Right lobe of liver (tissue), 6 donors: ENCODE measurements at places on chromosomes 3 and 15. TPM values are rescaled to one million over a fixed set of nuclear protein-coding genes. Genes with fewer than 3 reads are reported as not detected.
A peak's percentile ranks its signal among the peaks of the same experiment; 100 is the strongest.

DNA sequence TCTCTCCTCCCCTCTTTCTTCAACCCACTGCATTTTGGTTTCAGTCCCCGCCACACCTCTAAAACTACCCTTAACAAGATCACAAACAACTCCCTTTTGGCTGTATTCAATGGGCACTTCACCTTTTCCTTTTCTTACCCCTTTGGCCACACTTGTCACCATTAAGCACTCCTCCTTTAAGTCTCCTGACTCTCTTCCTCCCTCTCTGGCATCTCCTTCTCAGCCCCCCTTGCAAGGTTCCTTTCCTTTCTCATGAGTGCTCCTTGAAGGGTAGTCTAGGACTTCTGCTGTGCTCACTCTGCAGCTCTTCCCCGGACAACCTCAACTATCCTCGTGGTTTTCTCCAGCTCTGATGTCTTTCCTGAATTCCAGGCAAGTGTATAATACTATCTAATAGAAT is 103.7 kb downstream of the RPL22L1 start:
- no peak overlapping the region for H3K4me3 ChIP-seq
- no peaks in the 10 kb centered on the region for H3K27me3 ChIP-seq
- H3K27ac ChIP-seq: peak overlapping the region; percentile 78
- no peaks in the 10 kb centered on the region for H3K4me1 ChIP-seq
- no peak for DNase-seq

The LRRC31 gene
- total RNA-seq: 1.5 TPM

DNA sequence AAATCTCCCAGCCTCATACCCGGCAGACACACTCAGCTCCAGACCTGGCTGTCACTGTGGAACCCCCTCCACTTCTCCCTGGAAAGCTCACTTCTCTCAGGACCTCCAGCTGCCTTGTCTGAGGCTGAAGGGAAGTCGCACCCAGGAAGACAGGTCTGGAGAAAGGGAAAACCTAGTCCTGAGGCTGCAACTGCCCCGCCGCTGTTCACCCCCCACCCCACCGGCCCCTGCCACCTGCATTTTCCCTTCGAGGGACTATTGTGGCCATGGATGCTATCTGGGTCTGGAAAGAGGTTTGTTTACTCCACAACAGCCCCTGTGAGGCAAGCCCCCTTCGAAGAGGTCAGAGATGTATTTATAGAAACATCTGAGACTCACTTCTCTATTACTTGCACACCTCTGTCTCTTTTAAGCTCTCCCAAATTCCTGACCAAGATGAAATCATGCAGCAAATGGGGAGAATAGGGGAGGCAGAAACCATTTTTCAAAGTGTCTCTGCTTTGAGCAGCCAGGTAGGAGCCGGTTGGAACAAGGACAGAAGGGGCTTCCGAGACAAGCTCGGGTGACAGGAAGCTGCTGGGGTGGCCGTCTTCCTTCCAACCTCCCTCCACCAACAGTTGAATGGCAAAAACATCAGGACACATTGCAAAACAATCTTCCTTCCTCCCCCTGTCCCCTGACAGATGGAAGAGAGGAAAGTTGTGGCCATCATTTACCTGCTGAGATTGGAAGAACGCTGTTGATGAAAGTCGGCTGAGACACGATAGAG is 518 bp downstream of the COLQ start:
- H3K4me3 ChIP-seq: no peak overlapping the region
- DNase-seq: no peak
- H3K36me3 ChIP-seq: no peaks in the 10 kb centered on the region
- H3K27ac ChIP-seq: no peak overlapping the region
- no peaks in the 10 kb centered on the region for H3K4me1 ChIP-seq

DNA sequence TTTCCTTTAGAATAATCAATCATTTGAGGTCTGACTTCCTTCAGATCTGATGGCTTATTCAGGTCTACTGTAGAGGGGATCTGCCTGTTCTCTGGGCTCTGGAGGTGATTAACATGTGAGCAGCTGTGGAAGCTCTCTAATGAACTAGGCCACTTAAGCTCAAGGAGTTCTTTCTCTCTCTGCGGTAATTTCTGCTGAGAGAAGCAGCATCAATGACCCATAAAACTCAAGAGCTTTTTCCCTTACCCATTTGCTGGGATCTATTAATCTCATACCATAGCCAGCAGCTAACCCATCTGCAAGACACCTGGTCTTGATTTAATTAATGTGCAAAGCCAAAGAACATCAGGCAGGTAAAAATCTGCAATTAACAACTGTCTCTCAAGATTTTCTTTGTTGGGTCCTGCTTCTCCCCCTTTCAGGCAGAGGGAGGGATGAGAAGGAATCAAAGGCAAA is 73.2 kb upstream of the DLG1 start:
- no peaks in the 10 kb centered on the region for H3K36me3 ChIP-seq
- no peak overlapping the region for H3K4me3 ChIP-seq
- no peak for DNase-seq
- peaks cover 2% of the 10 kb centered on the region for H3K4me1 ChIP-seq
- no peaks in the 10 kb centered on the region for H3K27me3 ChIP-seq
- H3K27ac ChIP-seq: no peak overlapping the region

The PDIA5 gene
- 50.9 TPM for total RNA-seq

The LRRC49 gene
- total RNA-seq: 0.79 TPM

DNA sequence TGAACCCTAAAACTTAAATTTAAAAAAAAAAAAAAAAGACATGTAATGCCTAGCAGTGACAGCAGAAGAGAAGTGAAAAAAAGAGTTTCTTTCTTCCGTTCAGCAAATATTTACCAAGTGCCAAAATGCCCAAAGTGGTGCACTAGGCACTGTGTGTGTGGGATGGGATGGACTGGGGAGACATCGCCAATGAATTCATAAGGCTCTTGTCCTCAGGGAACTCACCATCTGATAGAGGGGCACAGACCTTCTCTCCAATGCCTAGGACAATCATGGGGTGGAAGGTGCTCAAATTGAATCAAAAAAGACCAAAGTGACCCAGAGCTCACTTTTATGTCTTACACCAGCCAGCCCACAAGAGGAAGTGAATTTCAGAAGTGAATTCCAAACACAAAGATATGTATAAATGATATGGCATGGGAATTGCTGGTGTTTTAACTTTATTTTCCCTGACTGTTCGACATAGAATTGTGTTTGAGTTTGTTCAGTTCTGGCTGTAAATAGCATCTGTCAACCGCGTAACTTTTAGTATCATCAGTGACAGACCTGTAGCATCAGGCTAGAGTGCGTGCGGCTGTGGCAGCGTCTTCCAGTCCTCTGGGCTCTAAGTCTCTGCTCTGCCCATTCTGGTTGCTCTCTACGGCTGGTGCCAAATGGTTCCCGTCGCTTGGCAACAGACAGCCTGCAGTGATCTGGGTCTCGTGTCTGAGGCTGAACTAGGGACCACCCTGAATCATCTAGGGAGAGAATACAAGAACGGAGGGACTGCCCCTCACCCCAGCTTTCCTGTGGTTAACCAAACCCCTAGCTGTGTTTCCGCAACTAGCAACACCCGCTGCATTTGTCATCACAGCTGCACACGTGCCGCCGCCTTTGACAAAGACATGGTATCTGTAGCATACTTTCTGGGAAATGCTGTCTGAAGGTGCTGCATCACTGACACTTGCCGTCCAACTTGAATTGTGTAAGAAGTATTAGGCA is 154.0 kb upstream of the THBS1 start:
- DNase-seq: no peak
- no peaks in the 10 kb centered on the region for H3K27me3 ChIP-seq
- H3K4me3 ChIP-seq: no peak overlapping the region
- H3K27ac ChIP-seq: no peak overlapping the region
- no peaks in the 10 kb centered on the region for H3K36me3 ChIP-seq

The WDR49 gene
- not detected for total RNA-seq

GRCh38 chr3:194255252-194256039 is 95.7 kb downstream of the CPN2 start:
- H3K4me3 ChIP-seq: no peak overlapping the region
- H3K27ac ChIP-seq: peak overlapping the region; percentile 22
- no peaks in the 10 kb centered on the region for H3K27me3 ChIP-seq
- peaks cover 10% of the 10 kb centered on the region for H3K4me1 ChIP-seq
- DNase-seq: peak; percentile 67

The ZPLD1 gene
- 0.04 TPM for total RNA-seq

- H3K36me3 ChIP-seq: no peaks in the 10 kb centered on the region
- no peaks in the 10 kb centered on the region for H3K27me3 ChIP-seq
- H3K27ac ChIP-seq: no peak overlapping the region
- no peak for DNase-seq
- no peaks in the 10 kb centered on the region for H3K4me1 ChIP-seq
Measured at GRCh38 chr3:153621953-153622352, 459.9 kb downstream of the RAP2B start.

- H3K27me3 ChIP-seq: no peaks in the 10 kb centered on the region
- H3K36me3 ChIP-seq: no peaks in the 10 kb centered on the region
- H3K4me1 ChIP-seq: no peaks in the 10 kb centered on the region
- DNase-seq: no peak
Measured at GRCh38 chr15:86608461-86609205, 529.0 kb downstream of the AGBL1 start.

The UBA3 gene
- 27.3 TPM for total RNA-seq

DNA sequence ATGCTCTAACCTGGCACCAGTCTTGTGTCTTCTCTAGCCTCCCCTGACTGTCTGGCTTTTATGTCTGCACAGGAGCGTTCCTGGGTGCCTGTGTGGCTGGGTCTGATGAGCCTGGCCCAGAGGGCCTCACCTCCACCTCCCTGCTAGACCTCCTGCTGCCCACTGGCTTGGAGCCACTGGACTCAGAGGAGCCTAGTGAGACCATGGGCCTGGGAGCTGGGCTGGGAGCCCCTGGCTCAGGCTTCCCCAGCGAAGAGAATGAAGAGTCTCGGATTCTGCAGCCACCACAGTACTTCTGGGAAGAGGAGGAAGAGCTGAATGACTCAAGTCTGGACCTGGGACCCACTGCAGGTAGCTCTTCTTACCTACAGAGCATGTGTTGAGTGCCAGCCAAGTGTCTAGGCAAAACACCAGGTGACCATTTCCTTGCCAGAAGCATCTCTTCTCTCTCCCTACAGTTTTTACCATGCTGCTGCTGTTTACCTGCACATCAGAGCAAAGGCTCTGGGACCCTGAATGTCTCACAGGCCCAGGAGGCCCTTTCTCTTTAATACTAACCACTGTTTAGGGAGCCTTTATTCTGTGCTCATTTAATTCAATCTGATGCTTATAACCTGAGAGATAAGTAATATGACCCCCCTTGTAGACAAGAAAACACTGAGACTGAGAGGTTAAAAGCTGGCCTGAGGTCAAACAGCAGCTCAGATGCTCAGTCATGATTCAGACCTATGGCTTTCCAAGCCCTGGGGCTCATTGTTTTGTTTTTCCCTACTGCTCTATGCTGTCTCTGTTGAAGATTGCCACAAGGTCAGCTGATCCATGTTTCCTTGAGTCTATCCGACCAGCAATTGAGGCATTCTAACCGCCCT is 10.4 kb downstream of the PODXL2 start:
- no peaks in the 10 kb centered on the region for H3K36me3 ChIP-seq
- H3K4me1 ChIP-seq: no peaks in the 10 kb centered on the region
- DNase-seq: no peak

DNA sequence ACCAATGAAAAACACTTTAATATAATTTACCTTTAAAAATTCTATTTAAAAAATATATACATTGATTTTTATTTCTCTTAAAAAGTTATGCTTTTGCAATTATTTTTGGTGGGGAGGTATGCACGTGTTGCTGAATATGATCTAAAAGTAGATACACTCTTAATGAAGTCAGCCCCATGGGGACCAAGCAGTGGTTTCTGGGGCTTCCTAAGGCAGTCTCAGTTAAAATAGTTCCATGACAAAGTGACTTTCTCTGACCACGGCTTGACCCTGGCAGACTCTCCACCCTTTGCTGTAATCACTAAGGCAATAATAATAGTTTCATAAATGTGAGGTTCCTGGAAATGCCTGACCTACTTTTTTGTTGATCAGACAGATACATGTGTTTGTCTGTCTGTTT is 50.4 kb downstream of the CCR4 start:
- no peak overlapping the region for H3K4me3 ChIP-seq
- no peaks in the 10 kb centered on the region for H3K27me3 ChIP-seq
- DNase-seq: no peak
- H3K36me3 ChIP-seq: no peaks in the 10 kb centered on the region

The TM4SF18 gene
- 3.2 TPM for total RNA-seq

DNA sequence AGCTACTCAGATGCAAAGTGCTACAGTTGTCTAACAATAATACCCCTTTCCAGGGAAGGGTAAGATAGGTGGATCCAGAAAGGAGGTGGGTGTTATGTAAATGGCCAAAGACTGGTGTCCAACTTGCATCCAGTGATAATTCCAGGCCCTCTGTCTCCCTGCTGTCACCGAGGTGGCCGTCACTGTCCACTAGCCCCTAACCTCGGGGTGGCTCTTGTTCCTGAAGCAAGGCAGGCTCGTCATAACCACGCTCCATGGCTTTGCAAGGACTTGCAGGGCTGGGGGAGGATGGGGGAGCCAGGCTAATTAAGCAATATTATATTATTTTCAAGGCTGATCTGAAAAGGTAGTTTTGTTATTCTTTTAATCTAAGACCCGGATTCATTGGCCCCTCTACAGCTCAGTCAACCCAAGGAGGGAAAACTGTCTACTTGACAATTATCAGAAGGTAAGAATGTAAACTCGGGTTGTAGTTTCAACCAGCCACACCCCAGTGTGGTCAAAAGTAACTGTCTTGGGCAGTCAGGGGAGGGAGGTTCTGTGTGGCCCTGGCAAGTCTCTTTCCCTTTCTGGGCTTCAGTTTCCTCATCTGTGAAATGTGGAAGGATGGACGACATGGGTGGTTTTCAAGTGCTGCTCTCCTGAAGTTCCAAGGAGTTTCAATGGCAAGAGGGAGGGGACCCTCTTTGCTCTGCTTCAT is 220.1 kb upstream of the BHLHE40 start:
- H3K36me3 ChIP-seq: no peaks in the 10 kb centered on the region
- H3K4me1 ChIP-seq: peaks cover 21% of the 10 kb centered on the region
- no peak overlapping the region for H3K4me3 ChIP-seq
- DNase-seq: no peak
- no peak overlapping the region for H3K27ac ChIP-seq

The ZNF662 gene
- total RNA-seq: 1.4 TPM

- H3K27ac ChIP-seq: no peak overlapping the region
- no peak for DNase-seq
- H3K4me1 ChIP-seq: no peaks in the 10 kb centered on the region
- no peaks in the 10 kb centered on the region for H3K27me3 ChIP-seq
- H3K4me3 ChIP-seq: no peak overlapping the region
Measured at GRCh38 chr3:32865383-32865782, 47.6 kb downstream of the TRIM71 start.

DNA sequence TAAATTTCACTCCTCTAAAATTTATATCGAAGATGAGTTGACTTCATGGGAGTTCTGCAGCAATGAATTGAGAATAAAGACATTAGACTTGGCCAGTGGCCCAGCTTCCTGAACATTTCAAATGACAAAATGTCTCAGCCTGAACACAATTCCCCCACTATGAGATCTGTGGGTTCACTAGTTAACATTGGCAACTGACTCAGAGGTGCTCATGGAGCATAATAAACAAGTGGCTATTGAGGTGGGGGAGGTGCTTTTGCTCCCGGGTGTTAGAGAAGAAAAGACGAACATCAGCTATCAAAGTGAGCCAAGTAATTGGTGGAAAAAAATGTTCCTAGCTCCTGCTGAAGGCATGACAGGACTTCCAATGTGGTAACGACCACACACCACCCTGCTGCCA is 6.3 kb downstream of the ATP13A4 start:
- no peak for DNase-seq
- no peaks in the 10 kb centered on the region for H3K27me3 ChIP-seq
- no peaks in the 10 kb centered on the region for H3K4me1 ChIP-seq
- no peaks in the 10 kb centered on the region for H3K36me3 ChIP-seq
